SK-N-SH (cell line): ENCODE measurements at places on chromosomes 4 and X.

GRCh38 chrX:10496345-10496965 lies 123.9 kb downstream of the MID1 start:
- peak; percentile 46 for DNase-seq

- DNase-seq: no peak
Observed at GRCh38 chr4:6682862-6683590, 10.7 kb upstream of the S100P start.

GRCh38 chr4:82553020-82553419 lies 8.8 kb downstream of the TMEM150C start:
- DNase-seq: no peak

- no peak for DNase-seq
Observed at GRCh38 chrX:46328133-46328532, 217.1 kb downstream of the ZNF674 start.
